ENCODE measurements at places on chromosomes 3 and 15.

- no peak for DNase-seq
Observed at GRCh38 chr3:195182470-195182795, 88.5 kb downstream of the XXYLT1 start.

DNA sequence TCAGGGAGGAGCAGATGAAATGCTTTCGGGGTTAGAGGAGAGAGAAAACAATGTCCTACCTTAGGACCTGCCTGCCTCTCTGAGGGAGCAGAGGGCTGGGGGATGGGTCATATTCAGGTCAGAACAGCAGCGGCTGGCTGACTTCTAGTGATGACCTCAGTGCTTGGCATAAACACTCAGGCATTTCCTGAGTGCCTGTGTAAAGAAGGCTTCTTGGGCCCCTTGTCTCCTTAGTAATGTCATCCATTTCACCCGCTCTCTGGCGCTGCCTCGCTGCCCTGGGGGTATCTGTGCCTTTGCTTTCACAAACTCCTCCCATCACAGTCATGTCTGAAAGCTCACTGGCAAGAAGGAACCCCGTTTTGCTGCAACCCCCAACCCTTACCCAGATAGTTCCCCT lies 82.9 kb upstream of the GSK3B start:
- no peak for DNase-seq

DNA sequence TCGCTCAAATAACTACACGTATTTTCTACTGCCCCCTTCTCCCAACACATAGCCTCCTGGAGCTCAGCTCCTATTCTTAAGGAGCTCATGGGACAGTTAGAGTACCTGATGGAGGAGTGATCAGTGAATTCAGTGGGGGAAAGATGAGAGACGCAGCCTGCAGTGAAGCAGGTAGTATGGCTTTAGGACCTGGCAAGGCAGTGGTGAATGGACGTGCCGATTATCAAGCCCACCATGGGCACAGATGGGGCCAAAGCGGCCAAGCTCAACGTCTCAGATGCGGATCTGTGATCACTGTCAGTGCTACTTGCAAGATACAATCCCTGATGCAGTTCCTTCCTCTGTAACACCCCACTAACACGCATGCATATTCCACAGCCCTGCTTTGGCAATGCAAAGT lies 45.8 kb upstream of the ATP2B2 start:
- no peak for DNase-seq

DNA sequence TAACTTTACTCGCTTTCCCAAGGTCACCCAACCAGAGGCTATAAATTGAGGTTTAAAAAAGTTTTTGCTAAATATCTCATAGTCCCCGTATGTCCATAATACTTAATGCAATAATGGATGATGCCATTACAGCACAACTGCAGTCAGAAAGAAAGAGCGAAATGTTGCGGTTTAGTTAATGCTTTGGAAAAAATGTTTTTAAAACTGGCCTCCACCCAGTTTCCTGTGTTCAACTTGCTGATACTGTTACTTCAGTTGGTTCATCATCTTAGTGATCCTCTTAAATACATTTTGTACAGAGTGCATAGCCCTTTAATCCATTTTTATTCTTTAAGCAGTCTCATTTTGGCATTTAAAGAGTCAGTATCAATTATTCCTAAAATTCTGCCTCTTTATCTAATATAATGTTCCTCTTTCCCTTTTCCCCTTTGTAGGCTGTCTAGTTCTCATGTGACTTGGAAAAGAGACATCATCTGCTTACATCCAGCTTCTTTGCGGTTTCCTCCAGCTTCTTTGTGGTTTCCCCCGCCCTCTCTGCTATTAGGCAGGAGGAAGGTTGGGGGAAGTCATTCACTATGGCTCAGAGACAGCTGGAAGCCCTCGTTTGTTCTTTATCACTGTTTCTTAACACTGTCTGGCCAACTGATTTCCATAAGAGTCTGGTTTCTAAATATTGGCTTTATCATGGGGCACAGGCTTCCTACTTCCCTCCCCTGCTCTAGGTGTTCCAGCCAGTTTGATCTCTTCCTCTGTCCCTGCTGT lies 154.3 kb downstream of the GOLIM4 start:
- DNase-seq, result no peak

- no peak for DNase-seq
Observed at GRCh38 chr3:196772897-196773296, 33.2 kb downstream of the PAK2 start.

GRCh38 chr15:77966540-77967234 lies 110.8 kb downstream of the TBC1D2B start:
- DNase-seq, result peak; percentile 38

GRCh38 chr3:139225548-139225947 lies 118.3 kb upstream of the MRPS22 start:
- DNase-seq, result no peak

All from stimulated activated CD4-positive, alpha-beta T cell treated with anti-CD3 and anti-CD28 coated beads, Interleukin-12 subunit alpha, Interleukin-12 subunit beta, amount 100 ng/mL, for 4 hours (primary cell).